CD4-positive, alpha-beta T cell treated with Interleukin-15 for 4 hours (primary cell): ENCODE measurements at places on chromosomes 1 and 21.

- DNase-seq = no peak
These were observed 326.8 kb downstream of the HLX start for GRCh38 chr1:221206076-221206475.

DNA sequence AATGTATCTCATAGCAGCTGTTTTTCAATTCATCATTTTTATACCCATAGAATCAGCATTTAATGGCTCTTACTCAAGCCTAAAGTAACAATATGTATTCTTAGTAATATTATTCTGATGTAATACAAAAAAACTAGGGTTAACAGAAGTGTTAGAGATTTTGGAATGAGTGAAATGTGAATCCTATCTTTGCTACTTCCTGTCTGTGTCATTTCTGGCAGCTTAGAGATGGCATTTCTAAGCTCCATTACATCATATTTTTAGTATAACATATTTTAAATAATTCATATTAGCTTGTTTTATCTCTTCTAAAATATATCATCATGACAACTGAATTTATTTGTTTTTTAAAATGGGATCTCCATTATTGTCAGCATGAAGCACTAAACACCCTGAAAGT is 90.2 kb downstream of the LRRC7 start:
- DNase-seq = no peak

GRCh38 chr1:225877580-225877979 is 4.6 kb downstream of the TMEM63A start:
- no peak for DNase-seq

GRCh38 chr1:104182251-104182650 is 432.6 kb downstream of the AMY1C start:
- DNase-seq = no peak

GRCh38 chr21:42493109-42494060 is 2.6 kb downstream of the RSPH1 start:
- DNase-seq = no peak

DNA sequence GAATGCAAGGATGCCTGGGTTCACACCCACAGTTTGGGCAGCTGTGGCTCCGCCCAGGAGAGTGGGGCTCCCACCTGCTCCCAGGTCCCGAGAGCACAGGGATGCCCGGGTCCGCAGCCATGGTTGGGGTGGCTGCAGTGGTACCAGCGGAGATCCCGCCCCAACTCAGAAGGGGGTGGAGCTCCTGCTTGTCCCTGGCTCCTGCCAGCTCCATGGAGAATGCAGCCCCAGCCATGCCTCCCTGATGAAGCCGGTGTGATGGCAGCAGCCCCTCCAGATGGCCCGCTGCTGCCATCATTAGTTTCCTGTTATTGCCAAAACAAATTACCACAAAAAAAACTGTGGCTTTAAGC is 113.1 kb upstream of the RUNX3 start:
- DNase-seq = no peak

DNA sequence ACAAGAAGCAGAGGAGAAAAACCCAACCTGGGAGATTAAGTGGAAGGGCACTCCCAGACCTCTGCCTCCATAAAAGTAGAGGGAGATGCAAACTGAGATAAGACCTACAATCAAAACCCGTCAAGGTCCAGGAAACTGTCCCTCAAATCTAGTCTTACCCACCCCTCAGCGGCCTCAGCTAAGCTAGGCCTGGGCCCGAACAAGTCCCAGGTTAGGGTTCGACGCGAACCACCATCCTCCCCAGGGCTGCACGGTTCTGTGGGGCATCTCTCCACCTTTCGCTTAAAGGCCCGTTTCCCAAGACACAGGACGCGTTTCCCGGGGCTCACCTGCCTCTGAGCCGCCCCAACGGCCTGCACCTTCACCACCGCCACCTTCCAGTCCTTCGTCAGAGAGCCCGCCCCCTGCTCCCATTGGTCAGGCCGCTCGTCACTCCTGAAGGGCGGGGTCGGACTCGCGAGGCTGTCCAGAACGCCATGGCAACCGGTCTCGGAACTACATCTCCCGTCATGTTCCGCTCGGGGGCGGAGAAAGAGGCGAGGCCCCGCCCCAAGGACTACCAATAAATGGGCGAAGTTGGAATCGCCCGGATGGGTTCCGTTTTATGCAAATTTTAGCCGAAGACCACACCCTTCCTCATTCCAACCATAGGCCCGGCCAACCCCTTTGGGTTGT is at the start of gene CRYZL1:
TSS of gene CRYZL1 (minus strand) at position 390 of the 675 bp plus-strand sequence. CDS start 10,190 bp downstream, outside the sequence.
- peak; percentile 100 for DNase-seq

- no peak for DNase-seq
These were observed 14.8 kb upstream of the TMEM222 start for GRCh38 chr1:27306892-27307761.

DNA sequence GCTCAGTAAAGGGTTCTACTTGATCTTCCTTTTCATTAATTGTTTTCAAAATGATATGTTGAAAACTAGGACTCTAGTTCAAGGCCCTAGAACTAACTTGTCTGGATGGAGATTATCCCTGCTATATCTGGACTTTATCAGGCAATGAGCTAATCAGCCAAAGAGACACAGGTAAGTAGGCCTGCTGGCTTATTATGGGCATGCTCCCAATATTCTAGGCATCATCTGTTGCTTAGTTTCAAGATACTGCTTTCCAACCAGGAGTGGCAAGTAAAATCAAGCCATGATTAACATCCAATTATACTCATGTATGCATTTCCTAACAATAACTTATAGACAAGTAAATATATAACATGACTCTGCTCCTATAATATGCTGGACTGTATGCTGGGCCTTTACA is 4.2 kb downstream of the DNASE2B start:
- no peak for DNase-seq

GRCh38 chr21:38621132-38621531 is 122.9 kb upstream of the ERG start:
- no peak for DNase-seq

DNA sequence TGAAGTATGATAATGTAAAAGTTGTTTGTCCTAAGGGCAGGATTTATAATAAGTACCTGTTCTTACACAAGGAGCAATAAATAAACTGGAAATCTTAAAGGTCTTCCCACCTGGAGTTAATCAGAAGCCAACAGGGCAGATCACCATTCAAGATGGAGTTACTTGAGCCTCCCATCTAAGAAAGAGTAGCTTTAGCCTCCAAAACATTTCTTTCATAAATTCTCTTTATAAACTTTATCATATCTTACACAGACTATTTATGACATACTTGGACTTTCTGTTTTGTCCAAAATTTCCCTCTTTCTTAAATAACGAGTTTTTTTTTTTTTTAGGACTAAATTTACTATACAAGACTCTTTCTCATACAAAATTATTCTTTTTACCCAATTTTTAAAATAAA is 18.5 kb downstream of the OR2T1 start:
- no peak for DNase-seq

GRCh38 chr1:2631136-2632050 is 1.4 kb downstream of the MMEL1 start:
- DNase-seq = no peak

- DNase-seq = peak; percentile 2
These were observed 98.5 kb downstream of the DISC1 start for GRCh38 chr1:231724876-231725647.

DNA sequence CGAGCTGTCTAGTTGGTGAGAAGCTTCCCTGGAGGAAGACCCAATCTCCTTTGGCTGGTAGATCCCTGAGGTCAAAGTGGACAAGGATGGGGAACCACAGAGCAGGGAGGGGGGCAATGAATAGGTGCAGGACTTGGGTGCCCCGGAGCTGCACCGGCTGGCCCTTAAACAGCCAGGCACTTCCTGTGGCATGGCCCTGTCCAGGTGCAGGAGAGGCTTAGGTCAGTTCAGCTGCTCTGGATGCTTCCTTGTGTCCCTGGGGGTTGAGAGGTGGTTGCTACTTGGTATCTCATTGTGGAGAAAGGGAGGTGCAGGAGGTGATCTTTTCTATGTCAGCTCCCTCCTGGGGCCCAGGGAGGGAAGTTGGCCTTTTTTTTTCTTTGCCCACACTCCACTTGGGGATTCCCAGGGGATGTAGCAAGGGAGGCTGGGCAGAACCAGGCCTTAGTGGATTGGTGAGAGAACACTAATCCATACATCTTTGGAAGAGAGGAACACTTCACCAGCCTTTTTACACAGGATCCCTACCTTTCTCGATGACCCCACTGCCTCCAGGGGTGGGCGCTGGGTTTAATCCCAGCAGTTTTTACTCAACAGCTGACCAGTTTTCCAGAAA is 1.2 kb upstream of the ST3GAL3 start:
- no peak for DNase-seq

GRCh38 chr1:247286134-247286670 is 30.3 kb downstream of the VN1R5 start:
- no peak for DNase-seq

- no peak for DNase-seq
These were observed 257.4 kb downstream of the PDE4B start for GRCh38 chr1:66050123-66050522.

DNA sequence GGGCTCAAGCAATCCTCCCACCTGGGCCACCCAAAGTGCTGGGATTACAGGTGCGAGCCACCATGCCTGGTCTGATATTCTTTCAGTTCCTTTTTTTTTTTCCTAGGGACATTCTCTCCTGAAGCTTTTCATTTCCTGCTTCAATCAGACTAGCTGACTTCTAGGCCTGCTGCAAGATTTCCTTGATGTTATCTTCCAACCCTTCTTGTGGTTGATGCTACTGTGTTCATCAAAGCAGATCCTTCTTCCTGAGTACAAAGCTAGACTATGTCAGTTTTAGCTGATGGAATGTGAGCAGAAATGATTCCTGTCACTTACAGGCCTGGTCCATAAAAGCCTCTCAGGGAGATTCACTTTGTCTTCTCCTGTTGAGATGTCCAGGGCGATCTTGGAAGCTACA is 146.4 kb downstream of the CDC7 start:
- no peak for DNase-seq

DNA sequence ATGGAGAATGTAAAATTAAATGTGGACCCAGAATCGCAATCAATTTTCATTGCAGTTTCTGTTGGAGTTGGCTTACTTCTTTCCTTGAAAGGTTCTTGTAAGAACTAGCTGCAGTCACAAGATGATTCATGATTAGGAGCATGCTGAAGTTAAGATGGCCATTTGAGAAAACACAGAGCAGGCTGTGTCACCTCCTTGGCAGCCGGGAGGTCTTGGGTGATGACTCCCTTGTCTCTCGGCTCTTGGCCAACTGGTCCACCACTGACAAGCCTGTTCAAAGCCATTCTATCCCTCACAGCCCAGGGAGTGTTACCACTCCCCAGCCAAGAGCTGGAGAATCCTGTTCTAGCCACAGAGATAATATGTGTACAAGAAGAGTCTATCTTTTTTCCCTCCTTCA is 40.6 kb downstream of the OPTC start:
- DNase-seq = no peak

GRCh38 chr1:234683861-234684632 is 74.1 kb upstream of the IRF2BP2 start:
- DNase-seq = no peak

GRCh38 chr1:169487133-169487532 is 1.4 kb upstream of the SLC19A2 start:
- no peak for DNase-seq

- DNase-seq = no peak
These were observed 32.3 kb downstream of the LAMB3 start for GRCh38 chr1:209619696-209620486.

DNA sequence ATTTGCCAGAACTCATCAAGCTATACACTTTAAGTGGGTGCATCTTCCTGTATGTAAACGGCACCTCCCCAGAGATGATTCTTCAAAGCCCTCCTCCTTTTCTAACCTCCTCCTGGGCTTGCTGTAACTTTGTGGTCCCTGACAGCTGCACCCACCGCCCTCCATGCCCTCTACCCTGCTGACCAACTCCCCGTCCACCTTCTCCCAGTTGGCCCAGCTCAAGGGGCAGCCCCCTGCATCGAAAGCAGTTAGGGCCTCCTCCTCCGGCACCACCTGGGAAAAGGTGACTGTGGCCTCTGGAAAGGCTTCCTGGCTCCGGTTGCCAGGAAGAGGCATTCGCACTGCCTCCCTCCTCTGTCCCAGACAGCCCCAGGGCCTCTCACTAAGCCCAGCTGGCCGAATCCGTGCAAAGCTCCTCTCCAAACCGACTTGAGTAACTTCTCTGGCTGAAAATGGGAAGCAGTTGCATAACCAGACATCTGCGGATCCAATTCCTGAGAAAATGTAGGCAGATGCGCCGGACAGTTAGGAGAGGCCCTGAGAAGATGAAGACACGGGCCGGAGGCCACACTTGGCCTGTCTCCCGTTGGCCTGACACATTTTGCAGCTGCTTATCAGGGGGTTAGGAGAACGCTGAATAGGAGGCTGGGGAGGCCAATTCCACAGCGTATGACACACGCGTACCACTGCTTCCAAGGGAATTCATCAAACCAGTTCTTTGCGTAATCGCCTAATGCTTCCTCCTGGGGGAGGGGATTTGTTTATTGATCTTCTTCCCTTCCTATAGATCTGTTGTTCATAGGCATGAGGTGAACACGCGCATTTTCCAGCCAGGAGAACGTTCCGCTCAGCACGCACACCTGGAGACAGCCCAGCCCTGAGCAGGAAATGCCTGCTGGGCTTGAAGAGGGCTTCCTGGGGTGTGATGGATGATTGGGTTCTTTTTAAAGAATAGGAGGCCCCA is 48.7 kb upstream of the COL6A2 start:
- DNase-seq = no peak

GRCh38 chr1:113938192-113938591 is 9.1 kb downstream of the HIPK1 start:
- DNase-seq = no peak

- DNase-seq = no peak
These were observed 25.9 kb upstream of the IL19 start for GRCh38 chr1:206744683-206745082.

DNA sequence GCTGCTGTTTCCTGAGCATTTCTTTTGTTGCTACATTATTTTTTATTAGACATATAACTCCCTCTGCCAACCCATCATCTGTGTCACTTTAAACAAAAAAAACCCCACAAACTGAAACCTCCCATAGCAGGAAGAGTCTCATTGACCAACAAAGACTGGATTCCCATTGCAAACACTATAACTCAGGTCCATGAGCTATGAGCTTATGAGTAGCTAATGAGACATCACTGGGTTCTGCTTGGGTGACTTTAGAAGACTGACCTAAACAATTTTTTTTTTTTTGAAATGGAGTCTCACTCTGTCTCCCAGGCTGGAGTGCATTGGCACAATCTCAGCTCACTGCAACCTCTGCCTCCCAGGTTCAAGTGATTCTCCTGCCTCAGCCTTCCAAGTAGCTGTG is 212.8 kb downstream of the LTN1 start:
- no peak for DNase-seq

- peak; percentile 57 for DNase-seq
These were observed 919 bp downstream of the MCL1 start for GRCh38 chr1:150578272-150579109.

DNA sequence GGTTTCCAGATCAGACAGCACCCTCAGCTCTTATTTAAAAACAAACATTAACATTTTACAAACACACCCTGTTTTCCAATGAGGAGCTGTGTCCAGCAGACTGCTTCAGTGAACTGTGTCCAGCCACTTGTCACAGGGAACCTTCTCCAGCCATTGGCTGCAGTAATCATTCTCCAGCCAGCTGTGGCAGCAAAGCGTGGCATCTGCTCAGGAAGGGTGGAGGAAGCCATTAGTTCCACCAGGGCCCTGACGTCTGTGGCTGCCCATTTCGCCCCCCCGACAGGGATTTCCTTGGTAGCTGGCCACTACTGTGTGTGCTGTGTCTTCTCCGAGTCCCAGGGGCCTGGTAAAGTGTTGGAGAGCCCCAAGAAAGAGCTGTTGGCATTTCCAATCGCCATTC is 62.9 kb upstream of the SELENON start:
- DNase-seq = no peak
